ENCODE measurements at places on chromosomes 12 and 14.

- DNase-seq, result peak; percentile 23
Observed at GRCh38 chr12:55931317-55931779, 386 bp downstream of the DGKA start.

DNA sequence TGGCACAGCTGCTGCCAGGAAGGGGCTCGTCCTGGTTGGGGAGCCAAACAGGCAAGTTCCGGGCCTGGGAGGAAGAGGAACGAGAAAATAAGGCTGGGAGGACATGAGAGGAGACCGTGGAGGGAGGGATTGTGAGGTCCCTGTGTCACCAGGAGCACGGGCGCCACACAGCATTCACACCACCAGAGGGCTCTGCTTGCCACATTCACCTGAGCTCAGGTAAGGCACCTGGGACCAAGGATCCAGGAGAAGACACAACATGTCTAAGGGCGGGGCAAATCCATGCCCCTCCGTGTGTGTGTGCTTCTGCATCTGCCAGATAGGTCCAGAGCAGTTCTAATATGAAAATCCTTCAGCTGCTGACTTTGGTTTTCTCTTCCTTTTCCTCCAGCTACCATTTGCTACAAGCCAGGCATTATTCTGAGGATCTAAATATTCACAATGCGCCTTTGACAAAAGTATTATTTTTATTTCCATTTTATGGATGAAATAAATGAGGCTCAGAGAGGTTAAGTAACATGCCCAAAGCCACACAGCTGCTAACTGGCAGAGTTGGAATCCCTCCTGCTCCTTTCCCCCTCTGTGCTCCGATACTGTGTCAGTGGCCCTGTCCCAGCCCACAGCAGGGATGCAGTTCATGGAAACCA, 14.6 kb downstream of the RAPGEF3 start:
- peak; percentile 29 for DNase-seq

- no peak for DNase-seq
Observed at GRCh38 chr12:94690198-94690771, 39.9 kb upstream of the TMCC3 start.

DNA sequence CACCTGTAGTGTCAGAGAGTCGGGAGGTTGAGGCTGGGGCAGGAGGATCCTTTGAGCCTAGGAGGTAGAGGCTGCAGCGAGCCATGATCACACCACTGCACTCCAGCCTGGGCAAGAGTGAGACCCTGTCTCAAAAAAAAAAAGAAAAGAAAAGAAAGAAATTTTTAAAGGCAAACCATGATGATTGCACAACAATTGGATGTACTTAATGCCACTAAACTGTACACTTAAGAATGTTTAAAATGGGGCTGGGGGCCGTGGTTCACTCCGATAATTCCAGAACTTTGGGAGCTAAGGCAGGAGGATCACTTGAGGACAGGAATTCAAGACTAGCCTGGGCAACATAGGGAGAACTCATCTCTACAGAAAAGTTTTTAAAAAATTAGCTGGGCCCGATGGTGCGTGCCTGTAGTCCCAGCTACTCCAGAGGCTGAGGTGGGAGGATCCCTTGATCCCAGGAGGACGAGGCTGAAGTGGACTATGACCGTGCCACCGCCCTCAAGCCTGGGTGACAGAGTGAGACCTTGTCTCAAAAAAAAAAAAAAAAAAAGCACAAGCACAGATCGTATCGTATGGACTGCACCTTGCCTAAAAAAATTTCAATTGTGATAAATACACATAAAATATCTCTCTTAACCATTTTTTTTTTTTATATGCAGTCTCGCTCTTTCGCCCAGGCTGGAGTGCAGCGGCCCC, 32.7 kb downstream of the JAG2 start:
- DNase-seq, result no peak

All from NCI-H524 (cell line).